NCI-H1092 treated with DMSO at 0.1 percent for 48 hours (cell line): ENCODE measurements at places on chromosomes 1 and 21.

GRCh38 chr1:193498088-193498655 lies 311.8 kb upstream of the B3GALT2 start:
- DNase-seq = no peak

DNA sequence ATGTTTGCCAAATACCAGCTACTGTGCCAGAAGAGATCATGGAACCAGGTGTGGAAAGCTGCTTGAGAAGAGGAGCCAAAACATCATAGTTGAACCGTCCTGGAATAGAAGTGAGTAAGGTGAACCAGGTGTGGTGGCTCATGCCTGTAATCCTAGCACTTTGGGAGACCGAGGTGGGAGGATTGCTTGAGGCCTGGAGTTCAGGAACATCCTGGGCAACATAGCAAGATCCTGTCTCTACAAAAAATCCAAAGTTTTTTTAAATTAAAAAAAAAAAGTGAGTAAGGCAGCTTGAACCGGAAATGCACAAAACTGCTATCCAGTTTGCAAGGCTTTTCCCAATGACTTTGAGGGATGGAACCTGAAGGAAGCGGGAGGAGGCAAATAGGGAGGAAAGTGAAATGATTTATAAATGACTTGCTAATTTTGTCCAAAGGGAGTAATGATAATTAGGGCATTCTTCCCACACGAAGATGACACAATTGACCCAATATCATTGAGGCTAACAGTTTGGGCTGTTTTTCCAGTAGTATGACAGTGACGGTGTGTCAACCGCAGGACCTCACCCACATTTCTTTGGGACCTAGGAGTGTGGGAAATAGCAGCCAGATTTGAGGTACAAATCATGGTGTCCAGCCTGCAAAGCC lies 1.5 kb upstream of the CNN3 start:
- DNase-seq = no peak

GRCh38 chr1:214472364-214472763 lies 79.0 kb downstream of the PTPN14 start:
- no peak for DNase-seq

DNA sequence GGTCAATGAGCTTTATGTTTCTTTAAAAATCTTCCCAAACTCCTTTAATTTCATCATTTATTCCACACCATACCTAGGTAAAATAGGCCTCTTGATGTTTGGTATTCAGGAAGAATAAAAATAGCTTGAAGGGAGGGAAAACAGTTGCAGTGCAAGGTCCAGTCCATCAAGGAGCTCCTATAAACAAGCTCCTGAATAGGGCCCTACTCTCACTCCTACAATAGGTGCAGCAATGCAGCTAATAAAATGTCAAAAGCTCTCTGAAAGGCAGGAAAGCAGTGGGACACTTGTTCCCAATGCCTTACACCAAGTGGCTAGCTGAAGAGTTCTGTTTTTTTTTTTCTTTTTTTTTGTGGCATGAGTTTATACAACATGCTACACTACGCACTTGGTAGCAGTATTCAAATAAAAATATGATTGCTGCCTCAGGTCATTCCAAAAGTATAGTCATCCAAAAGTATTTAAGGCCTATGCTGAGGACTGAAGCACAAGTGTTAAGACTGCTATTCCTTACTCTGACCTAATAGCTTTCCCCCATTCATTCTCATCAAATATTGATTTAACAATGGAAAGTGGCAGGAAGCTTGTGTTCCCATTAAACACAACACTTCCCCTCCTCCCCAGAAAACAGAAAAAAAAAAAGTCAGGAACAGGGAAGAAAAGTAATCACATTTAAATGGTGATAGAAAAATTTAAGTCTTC lies 9.8 kb downstream of the TEX38 start:
- no peak for DNase-seq

DNA sequence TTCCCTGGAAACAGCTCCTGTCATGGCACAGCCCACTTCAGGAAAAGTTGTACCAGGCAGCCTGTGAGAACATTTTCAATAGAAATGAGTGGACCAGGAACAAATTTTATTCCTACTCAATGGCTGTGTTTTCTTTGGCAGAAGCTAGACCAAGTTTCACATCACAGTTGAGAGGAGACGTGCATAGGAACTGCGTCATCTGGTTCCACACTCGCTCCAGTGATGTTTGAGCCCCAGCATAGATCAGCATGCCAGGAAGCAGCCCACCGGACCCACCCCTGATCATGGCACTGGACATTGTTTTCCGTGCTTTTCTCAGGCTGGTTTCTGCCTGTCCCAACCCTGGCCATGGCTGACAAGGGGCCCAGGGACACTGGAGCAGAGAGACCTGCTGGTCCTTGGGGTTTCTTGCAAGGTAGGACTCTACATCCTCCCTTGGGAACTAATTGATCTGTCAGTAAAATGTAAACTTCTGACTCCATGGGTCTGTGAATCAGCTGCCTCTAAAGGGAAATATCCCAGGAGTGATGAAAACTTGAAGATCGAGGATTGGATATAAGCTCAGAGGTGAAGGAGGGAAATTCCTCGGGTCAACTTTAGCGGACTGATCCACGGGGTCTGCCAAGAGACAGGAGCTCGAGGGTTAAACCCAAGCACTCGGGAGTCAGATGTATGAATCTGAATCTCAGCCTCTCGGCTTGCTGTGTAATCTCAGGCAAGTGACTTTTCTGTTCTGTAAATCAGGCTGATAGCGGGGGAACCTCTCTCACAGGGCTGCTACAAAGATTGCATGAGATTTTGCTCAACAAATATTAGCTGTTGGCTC lies 35.7 kb downstream of the NEK2 start:
- DNase-seq = no peak

- DNase-seq = no peak
Observed at GRCh38 chr1:43277116-43277876, 7.5 kb downstream of the TMEM125 start.

DNA sequence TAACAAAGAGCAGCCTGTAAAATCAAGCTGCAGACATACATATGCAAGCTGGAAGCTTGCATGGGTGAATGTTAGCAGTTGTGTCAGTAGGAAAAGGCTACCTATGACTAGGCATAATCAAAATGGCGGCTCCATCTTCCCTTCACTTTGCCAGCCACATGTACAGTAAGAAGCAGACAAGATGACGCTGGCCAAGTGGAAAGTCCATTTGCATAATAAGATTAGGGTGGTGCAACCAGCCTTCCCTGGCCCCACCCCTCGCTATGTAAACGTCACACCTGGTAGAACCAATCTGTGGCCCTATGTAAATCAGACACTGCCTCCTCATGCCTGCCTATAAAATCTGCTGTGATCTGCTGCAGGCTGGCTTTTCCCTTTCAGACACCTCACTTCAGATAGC lies 171.9 kb upstream of the USP25 start:
- DNase-seq = peak; percentile 3

GRCh38 chr1:244235157-244235556 lies 184.1 kb downstream of the ZBTB18 start:
- DNase-seq = no peak

GRCh38 chr21:29302359-29302875 lies 3.7 kb downstream of the BACH1 start:
- no peak for DNase-seq

- DNase-seq = no peak
Observed at GRCh38 chr1:47513393-47513792, 75.5 kb downstream of the FOXD2 start.

- DNase-seq = no peak
Observed at GRCh38 chr1:29998686-29999085, 724.7 kb downstream of the MATN1 start.

DNA sequence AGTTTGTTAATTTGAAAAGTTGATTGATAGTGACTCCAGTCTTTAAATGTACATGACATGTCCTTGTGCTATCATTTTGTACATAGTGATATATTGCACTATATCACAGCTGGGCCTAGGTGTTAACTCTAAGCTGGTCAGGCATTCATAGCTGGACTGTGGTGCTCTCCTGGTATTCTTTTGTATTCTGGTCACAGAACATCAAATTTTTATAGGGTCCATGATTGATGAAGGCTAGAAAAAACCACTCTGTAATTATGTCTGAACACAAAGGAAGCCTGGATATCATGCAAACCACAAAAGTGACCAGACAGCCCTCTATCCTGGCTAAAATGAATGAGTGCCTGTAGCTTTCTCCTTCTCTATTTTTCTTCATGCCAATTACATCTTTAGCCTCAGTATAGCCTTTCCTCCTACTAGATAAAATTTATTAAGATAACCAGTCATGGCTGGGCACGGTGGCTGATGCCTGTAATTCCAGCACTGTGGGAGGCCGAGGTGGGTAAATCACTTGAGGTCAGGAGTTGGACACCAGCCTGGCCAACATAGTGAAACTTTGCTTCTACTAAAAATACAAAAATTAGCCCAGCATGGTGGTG lies 134.9 kb upstream of the B3GALT2 start:
- no peak for DNase-seq

GRCh38 chr1:221284028-221284427 lies 404.8 kb downstream of the HLX start:
- DNase-seq = no peak

DNA sequence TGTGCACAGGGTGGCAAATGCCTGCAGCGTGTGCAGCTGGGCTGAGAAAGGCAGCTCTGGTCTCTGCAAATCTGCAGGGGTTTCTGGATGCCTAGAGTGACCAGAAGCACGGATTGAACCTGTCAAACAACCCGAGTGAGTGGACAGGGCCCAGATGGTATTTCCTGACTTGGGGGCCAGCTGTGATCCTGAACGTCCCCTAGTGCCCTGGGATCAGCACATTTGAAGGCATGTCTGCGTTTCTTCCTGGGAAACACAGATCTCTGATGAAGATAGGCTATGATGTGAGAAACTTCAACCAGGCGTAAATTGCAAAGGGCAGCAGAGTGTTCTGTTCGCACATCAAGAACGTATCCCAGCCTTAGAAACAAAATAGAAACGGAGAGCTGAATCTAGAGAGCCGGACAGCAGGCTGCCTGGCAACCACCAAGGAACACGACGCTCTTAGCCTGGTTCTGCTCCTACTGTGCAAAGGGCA lies 163.1 kb downstream of the KCNJ6 start:
- no peak for DNase-seq

DNA sequence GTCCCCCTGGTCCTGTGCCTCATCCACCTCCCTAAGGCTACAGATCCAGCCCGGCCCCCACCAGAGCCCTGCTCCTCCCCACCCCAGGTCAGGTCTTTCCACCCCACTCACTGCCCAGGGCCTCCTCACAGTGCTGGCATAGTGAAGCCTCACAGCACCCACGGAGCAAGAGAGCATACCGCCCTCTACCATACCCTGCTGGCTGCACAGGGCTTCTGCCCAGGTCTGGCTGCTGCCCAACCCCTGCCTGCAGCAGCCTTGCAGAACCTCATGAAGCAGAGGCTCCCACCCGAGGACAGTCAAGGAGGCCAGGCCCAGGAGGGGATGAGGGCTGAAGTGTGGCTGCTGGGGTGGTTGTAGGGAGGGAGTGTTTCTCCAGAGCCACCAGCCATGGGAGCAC lies 19.7 kb upstream of the ARF1 start:
- no peak for DNase-seq

GRCh38 chr21:20010691-20011200 lies 987.5 kb upstream of the NCAM2 start:
- no peak for DNase-seq

DNA sequence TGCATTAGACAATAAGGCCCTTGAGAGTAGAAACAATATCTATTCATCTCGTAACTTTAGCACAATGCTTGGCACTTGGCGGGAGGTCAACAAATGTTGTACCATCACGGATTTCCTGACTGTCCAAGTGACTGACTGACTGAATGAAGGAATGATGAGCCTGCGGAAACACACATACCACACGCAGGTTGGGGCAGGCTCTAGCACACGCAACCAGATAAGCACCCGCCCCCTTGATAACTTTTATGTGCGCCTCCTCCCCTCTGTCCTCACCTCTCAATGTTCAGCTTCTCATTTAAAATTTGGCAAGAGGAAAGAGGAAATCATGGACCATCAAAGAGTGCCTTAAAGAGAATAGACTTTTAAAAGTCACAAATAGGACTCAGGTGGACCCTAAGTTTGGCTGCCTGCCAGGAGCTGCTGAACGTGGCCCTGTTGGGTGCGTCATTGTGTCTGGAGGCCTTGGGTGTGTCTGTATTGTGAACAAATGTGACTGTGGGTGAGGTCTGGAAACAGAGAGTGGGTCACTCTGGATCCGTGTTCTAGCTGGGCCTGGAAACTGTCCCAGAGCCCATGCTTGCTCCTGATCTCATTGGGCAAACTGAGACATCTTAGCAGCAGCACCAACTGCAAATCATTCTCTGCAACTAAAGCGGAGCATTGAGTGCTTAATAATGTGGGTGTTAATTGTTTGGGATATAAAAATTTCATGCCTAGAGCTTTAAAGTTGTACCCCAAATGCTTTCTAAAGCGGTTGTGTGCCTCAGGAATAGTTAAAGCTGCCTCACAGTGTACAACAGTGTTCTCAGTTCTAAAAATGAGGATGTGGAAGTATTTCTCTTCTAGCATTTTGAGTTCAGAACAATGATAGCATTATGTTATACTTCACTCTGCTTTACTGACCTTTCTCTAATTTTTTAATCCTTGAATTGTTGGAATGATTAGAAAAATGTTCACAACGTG lies 47.6 kb upstream of the ABCG1 start:
- no peak for DNase-seq

DNA sequence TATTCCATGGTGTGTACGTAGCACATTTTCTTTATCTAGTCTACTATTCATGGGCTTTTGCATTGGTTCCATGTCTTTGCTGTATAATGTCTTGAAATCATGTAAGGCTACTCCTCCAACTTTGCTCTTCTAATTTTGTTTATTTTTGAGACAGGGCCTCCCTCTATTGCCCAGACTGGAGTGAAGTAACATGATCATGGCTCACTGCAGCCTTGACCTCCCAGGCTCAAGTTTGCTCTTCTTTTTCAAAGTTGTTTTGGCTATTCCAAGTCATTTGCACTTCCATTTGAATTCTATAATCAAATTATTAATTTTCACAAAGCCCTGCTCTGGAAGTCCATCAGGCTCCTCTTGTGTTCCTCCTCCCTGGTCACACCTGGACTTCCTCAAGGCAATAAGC lies 90.2 kb upstream of the SGIP1 start:
- no peak for DNase-seq

- peak; percentile 21 for DNase-seq
Observed at GRCh38 chr1:3491291-3492246, 37.1 kb downstream of the ARHGEF16 start.

- no peak for DNase-seq
Observed at GRCh38 chr1:30919025-30919881, 10.7 kb upstream of the SDC3 start.

GRCh38 chr1:151134396-151134795 lies 12.0 kb downstream of the SEMA6C start:
- peak; percentile 4 for DNase-seq

DNA sequence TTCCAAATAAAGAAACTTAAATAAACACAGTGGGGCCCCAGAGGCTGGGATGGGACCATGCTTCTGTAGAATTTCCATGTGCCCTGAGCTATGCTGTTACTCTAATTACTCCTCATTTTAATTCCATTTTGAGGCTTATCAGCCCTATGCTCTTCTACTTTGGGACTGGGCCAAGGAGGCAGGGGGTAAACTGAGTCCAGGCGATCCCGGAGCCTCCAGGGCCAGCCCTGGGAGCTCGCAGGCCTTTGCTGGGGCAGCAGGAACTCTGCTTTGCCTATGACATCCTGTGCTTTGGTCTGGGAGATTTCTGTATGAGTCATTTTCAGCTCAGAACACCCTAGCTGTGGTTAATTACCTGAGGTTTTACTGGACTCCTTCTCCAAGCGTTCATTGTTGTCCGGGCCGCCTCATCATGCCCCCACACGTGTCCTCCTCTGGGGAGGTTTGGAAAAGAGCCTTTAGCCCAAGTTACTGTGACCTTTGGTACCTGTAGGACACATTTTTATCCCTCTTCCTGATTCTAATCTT lies 95.7 kb downstream of the RHOU start:
- no peak for DNase-seq

- no peak for DNase-seq
Observed at GRCh38 chr1:226892524-226892875, 22.1 kb downstream of the PSEN2 start.

- DNase-seq = no peak
Observed at GRCh38 chr1:187928696-187929095, 1099.9 kb downstream of the PLA2G4A start.
